SK-N-SH (cell line): ENCODE measurements at places on chromosomes 3 and 15.

DNA sequence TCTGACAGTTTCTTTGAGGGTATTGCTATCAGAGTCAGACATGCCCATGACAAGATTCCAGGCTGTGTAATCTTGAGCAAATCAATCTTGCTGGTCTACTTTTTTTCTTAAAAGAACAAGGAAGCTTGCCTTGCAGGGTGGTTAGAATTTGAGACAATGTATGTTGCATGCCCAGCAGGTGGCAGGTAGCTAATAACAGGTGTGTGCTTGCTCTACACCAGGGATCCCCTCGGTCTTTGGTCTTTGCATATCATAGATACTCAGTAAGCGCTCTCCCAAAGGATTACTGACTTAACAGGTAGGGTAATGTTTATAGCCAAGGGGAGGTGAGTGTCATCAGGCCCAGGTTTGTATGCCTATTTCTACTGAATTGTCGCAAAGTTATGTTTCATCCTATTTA lies 37.3 kb downstream of the CACNA1D start:
- H3K4me1 ChIP-seq = no peaks in the 10 kb centered on the region
- no peaks in the 10 kb centered on the region for H3K36me3 ChIP-seq
- no peak overlapping the region for H3K4me3 ChIP-seq
- no peak for DNase-seq
- no peaks in the 10 kb centered on the region for H3K27me3 ChIP-seq

GRCh38 chr3:25855266-25855784 lies 65.4 kb downstream of the OXSM start:
- DNase-seq = no peak
- H3K36me3 ChIP-seq = no peaks in the 10 kb centered on the region
- no peaks in the 10 kb centered on the region for H3K4me1 ChIP-seq
- no peak overlapping the region for H3K4me3 ChIP-seq
- no peaks in the 10 kb centered on the region for H3K27me3 ChIP-seq

GRCh38 chr3:129305592-129306091 lies 27.0 kb downstream of the HMCES start:
- H3K36me3 ChIP-seq = peaks cover 29% of the 10 kb centered on the region
- no peaks in the 10 kb centered on the region for H3K4me1 ChIP-seq
- DNase-seq = no peak
- no peak overlapping the region for H3K27ac ChIP-seq
- H3K27me3 ChIP-seq = no peaks in the 10 kb centered on the region

DNA sequence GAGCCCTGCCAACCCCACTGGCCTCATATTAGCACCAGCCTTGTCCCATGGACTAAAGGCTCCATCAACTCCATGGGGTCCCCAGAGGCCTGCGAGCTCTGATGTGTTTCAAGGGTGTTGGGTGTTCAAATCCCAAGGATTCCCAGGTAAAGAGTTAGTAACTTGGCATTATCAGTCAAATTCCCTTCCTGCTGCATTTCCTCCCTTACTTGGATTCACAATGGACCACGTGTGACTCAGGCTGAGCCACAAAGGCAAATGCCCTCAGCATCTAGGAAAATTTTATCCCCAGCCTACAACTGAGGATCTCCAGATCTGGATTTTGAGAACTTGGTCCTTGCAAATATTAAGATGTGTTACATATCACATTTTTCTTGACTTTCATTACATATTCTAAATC lies 58.8 kb downstream of the GADL1 start:
- H3K4me1 ChIP-seq = no peaks in the 10 kb centered on the region
- no peak overlapping the region for H3K27ac ChIP-seq
- H3K4me3 ChIP-seq = no peak overlapping the region
- no peaks in the 10 kb centered on the region for H3K36me3 ChIP-seq
- H3K27me3 ChIP-seq = no peaks in the 10 kb centered on the region
